ENCODE measurements at places on chromosomes 5 and 9.
A peak's percentile ranks its signal among the peaks of the same experiment; 100 is the strongest.

DNA sequence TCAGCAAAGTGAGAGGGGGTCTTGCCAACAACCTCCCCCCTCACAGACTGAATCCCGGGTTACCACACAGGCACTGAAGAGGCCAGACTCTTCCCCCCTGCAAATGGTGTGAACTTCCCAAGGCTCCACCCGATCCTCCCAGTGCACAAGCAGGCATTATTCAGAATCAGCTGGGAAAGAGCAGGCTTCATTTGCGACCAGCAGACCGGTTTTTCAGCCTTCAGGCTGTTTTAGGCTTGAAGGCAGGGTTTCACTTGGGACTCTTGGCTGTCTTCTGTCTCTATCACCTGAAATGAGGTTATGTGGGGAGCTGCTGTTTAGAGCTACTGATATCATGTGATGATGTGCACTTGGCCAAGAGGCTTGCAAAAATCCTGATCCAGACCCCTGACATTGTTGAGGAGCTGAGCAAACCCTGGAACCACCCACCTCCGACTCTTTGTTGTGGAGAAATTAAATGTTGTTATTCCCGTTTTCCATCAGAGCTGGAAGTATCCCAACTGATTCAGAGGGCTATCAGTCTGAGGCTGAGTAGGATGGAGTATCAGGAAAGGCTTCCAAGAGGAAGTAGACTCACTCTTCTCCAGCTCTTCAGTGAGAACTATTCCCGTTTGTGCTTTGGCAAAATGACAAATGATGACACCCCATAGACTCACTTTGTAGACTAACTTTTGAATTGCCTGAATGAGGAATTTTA, 63.3 kb upstream of the ZFR start:
- DNase-seq, result no peak

- DNase-seq, result peak; percentile 57
Observed at GRCh38 chr9:3698076-3698475, 172.3 kb upstream of the RFX3 start.

DNA sequence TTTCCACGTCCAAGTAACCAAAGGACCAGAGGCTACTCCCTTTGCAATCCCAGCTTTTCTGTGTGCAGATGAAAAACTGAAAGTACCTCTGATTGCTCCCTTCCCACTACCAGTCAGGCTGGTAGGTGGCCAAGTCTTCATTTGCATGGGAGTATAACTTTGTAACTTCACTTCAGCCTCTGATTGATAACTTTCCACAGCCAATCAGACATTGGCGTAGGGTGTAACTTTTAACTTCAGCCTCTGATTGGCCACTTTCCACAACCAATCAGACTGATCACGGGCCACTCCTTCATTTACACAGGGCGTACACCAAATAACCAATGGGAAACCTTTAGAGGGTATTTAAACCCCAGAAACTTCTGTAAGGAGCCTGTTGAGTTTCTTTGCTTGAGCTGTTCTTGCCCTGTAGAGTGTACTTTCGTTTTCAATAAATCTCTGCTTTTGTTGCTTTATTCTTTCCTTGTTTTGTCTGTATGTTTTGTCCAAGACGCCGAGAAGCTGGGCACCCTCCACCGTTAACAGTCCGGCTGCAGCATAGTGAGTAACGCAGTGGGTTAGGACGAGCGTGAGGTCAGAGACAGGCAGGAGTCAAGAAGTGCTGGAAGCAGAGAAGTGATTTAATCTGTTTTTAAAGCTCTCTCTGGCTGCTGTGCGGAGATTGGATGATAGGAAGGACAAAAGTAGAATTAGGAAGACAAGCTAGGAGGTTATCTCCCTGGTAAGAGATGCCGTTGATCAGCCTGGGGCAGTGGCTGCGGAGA, 3.5 kb upstream of the EXOSC2 start:
- DNase-seq, result peak; percentile 84

DNA sequence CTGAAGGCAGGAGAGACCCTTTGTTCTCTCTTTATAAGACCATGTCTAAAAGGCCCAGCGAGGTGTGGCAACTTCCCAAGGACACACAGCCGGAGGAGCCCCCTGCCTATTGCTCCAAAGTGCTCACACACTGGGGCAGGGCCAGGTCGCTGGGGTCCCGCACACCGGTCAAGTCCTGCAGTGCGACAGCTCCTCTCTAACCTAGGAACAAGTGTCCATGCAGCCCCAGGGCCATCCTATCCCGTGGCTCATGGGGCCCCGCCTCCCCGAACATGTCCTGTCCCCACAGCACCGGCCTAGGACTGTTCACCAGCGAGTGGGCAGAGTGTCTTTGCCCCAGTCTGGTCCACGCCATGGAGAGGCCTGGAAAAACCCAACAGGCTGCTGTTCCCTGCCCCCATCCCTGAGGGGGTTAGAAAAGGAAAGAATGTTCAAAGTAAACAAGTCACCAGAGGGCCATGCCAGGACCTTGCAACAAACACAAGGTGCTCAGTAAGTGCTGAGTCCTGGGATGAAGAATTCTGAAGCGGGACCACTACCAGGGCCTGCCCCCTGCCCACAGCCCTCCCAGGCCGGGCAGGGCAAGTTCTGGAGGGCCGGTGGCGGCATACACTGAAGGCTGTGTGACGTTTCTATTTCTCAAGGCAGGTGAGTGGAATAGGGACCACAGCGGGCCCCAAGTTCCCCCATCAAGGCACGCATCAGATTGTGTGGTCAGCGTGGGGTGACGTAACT, 938 bp downstream of the NINJ1 start:
- DNase-seq, result no peak

DNA sequence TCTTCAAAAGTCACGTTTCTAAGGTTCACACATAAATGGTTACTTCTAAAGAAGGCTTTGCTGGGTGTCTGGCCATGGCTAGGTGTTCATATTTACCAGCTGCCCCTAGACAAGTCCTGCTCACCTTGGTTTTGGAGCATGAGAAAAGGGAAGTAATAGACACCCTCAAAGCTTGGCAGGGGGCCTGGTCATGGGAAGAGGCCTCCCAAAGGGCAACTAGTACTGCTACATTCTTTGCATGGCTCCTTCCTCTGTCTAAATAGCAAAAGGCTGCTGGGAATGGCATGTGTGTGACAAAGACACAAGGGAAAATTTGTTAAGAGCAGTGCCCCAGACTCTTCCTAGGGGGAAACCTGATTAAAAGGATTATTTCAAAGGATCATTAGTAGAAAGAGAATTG, 93.4 kb downstream of the NRG2 start:
- DNase-seq, result no peak

- no peak for DNase-seq
Observed at GRCh38 chr5:88870285-88870684, 12.7 kb downstream of the MEF2C start.

DNA sequence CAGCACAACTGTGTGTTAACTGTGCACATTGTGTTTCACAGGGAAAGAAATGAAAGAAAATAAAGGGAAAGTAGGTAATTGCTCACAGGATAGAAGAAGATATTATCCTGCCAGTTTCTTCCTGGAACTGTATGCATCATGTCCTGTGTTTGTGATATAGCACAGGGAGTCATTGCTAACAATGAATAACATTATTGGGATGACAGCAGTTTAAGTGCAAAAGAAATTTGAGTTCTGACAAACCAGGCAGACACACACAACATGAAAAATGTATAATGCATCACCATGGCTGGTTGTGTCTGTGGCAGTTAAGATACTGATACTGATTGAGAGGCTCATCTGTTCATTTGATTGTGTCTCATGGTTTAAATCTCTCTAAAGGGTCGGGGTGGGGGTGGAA, 145.4 kb downstream of the SPATA31D1 start:
- no peak for DNase-seq

- DNase-seq, result no peak
Observed at GRCh38 chr9:126548312-126548711, 65.4 kb upstream of the LMX1B start.

DNA sequence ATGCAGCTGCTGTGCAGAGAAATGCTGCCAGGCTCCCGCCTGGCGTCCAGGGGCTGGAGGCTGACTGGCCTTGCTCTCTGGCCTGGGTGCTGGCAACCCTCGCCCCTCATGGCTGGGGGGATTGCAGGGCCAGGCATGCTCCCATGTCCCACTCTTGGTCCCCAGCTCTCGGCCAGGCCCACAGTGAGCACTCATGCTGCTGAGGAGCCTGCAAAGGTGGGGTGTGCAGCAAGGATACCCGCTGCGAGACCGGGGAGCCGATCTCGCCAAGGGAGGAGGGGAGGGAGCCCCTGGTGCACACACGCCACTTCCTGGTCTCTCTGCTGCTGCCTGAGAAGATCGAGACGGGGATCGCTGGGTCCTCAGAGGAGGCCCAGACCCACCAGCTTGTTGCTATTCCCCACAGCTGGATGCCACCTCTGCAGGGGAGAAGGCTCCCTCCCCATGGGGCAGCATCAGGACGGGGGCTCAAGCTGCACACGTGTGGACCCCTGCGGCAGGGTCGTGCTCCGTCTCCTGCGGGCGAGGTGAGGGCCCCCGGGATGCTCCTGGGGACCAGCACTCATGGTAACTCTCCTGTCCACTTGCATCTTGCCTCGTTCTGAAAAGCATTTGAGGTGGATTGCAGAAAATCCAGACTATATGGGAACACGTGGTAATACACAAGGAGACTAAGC, 14.3 kb upstream of the CACFD1 start:
- DNase-seq, result no peak

GRCh38 chr5:42064821-42065220, 139.7 kb downstream of the FBXO4 start:
- DNase-seq, result no peak

- no peak for DNase-seq
Observed at GRCh38 chr9:114105236-114105635, 6.1 kb upstream of the KIF12 start.

DNA sequence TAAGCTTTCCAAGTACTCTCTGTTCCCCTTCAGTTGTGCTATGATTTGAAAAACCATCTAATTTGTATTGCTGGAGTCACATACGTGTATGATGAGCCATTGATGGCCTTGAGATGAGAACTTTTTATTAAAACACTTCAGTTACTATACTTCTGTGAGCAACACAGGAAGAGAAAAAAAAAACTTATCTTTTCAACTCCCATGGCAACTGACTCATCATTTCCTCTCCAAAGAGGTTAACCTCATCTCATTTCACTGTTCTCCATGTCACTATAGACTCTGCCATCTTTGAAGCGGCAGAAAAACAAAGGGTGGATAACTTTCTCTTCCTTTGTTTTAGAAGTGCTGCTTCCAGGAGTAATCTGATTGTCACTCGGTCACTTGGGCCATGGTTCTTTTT, 104.3 kb upstream of the PCSK1 start:
- DNase-seq, result no peak

- DNase-seq, result no peak
Observed at GRCh38 chr9:31612336-31613030, 772.0 kb upstream of the ACO1 start.

DNA sequence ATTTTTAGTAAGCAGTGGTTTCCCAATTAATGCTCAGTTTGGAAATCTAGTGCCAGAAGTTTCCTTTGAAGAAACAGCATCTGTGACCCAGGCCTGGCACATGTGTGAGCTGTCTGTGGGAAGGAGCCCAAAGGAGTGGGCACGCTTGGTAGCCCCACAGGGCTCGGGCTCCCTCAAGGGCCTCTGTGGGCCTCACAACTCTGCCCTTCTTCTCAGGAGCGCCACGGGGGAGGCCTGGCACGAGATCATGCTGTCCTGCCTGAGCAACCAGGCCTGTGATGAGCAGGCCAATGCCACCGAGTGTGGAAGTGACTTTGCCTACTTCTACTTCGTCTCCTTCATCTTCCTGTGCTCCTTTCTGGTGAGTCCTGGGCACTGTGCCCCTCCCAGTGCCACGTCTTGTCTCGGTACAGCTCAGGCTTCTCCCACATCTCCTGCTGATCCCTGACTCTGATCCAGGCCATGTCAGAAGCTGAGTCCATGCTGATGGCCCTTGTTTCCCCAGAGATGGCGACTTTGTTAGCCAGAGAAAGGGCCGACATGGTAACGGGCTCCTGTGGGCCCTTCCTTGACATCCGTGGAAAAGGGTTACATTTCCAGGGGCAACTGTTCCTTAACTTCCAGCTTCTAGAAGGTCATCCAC, 200.4 kb downstream of the CACNA1B start:
- DNase-seq, result no peak

- DNase-seq, result no peak
Observed at GRCh38 chr9:811106-811531, 30.4 kb upstream of the DMRT1 start.

DNA sequence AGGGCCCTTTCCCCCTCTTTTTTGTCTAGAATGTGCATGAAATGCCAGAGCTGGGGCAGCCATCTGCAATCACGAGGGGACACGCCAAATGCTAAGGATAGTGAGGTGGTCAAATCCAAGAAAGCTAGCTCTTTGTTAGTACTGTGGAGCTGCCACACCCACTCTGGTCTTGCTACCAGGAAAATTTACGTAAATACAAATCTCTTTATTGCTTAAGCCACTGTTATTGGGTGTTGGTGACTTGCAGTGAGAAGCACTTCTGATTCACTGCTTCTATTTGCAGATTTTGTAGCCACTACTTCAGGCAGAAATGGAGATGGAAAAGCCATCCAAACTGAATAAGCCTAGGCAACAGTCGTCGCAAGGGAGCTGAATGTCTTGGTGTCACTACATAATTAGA, 25.6 kb upstream of the SUSD1 start:
- DNase-seq, result no peak

- no peak for DNase-seq
Observed at GRCh38 chr5:178522361-178522760, 67.8 kb downstream of the COL23A1 start.

DNA sequence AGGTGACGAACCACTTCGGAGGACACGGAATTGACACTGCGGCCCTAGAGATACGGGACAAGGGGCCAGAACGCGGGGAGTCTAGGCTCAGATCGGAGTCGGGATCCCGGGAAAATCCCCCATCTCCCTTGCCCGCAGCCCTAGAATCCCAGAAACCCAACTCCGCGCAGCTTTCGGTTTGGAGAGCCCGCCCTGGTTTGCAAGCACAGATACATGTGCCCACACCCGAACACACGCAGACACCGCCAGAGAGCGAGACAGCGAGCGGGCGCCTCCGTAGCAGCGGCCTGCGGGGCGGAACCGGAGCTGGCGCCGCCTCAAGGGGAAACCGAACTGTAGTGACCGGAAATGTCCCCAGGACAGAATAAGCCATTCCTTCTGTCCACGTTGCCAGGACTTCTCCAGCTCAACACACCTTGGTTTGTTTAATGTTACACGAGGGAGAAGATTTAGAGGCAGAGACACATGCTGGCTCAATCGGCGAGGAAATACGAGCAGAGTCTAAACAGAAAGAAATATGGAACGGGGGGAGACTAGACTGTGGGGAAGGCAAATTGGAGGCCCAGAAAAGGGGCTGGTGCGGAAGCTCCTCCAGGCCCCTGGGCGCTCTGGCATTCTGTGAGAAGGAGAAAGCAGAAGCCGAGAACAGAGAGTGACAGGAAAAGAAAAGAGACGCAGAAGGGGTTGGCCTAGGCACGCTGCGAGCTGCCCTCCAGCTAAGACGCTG, 2.9 kb upstream of the PAX5 start:
- DNase-seq, result no peak

DNA sequence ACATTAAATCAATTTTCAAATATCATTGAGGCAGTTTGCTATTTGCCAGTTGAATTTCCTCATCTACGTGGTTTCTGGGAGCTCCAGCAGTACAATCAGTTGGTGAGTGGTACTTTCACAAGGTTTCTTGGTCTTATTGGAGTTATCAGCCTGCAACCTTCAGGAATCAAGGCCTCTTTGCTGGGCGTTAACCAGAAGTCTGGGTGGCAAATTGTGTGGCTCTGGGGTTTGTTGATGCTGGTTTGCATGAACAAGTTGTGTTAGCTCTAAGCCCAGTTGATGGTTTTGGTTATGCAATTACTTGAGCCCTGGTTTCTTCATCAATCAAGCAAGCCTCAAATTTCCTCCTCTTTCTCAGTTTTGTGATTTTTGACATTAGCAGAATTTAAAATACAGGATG, 152.9 kb upstream of the ANKRD55 start:
- no peak for DNase-seq
